ENCODE measurements at places on chromosomes 1 and 21.

- DNase-seq, result no peak
- peaks cover 13% of the 10 kb centered on the region for H3K36me3 ChIP-seq
- no peak overlapping the region for H3K27ac ChIP-seq
- no peak overlapping the region for H3K4me3 ChIP-seq
Measured at GRCh38 chr1:147636314-147636713, 34.0 kb downstream of the ACP6 start.

GRCh38 chr1:71324671-71325267 lies 243.9 kb upstream of the ZRANB2 start:
- no peaks in the 10 kb centered on the region for H3K36me3 ChIP-seq
- H3K27ac ChIP-seq, result no peak overlapping the region
- no peaks in the 10 kb centered on the region for H3K4me1 ChIP-seq
- no peak for DNase-seq

DNA sequence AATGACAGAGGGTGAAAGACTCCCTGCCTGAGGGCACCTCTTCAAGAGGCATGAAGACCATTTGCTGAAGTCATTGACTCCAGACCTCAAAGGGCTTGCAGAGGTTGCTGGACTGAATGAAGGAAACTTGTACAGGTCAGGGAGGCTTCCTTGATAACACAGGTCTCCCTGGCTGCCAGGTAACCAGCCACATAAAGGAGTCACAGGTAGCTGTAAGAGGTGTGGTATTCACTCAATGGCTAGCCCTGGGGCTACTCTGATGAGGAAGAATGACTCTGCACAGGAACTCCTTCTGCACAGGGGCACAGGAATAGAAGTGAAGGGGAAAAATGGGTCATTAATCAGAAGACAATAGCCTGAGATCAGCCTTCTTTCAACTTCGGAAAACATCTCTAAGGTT lies 187.5 kb downstream of the LMX1A start:
- peaks cover 9% of the 10 kb centered on the region for H3K4me1 ChIP-seq
- peak overlapping the region; percentile 63 for H3K27ac ChIP-seq
- peaks cover 28% of the 10 kb centered on the region for H3K27me3 ChIP-seq
- DNase-seq, result no peak

- H3K27me3 ChIP-seq, result no peaks in the 10 kb centered on the region
- DNase-seq, result no peak
- H3K36me3 ChIP-seq, result peaks cover 3% of the 10 kb centered on the region
Measured at GRCh38 chr1:162279136-162279498, 97.5 kb downstream of the SPATA46 start.

DNA sequence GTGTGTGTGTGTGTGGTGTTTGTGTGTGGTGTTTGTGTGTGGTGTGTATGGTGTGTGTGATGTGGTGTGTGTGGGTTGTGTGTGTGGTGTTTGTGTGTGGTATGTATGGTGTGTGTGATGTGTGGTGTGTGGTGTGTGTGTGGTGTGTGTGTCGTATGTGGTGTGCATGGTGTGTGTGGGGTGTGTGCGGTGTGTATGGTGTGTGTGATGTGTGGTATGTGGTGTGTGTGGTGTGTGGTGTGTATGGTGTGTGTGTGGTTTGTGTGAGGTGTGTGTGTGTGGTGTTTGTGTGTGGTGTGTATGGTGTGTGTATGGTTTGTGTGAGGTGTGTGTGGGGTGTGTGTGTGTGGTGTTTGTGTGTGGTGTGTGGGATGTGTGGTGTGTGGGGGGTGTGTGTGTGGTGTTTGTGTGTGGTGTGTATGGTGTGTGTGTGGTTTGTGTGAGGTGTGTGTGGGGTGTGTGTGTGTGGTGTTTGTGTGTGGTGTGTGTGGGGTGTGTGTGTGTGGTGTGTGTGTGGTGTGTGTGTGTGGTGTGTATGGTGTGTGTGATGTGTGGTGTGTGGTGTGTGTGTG lies 106.2 kb upstream of the ADAR start:
- no peak overlapping the region for H3K4me3 ChIP-seq
- no peaks in the 10 kb centered on the region for H3K36me3 ChIP-seq
- no peak for DNase-seq
- peaks cover 3% of the 10 kb centered on the region for H3K27me3 ChIP-seq
- H3K27ac ChIP-seq, result no peak overlapping the region

- DNase-seq, result no peak
- H3K4me1 ChIP-seq, result peaks cover 38% of the 10 kb centered on the region
- peaks cover 16% of the 10 kb centered on the region for H3K36me3 ChIP-seq
- H3K4me3 ChIP-seq, result peak overlapping the region; percentile 88
- H3K27me3 ChIP-seq, result no peaks in the 10 kb centered on the region
Measured at GRCh38 chr1:214280386-214281020, 456 bp upstream of the SMYD2 start.

DNA sequence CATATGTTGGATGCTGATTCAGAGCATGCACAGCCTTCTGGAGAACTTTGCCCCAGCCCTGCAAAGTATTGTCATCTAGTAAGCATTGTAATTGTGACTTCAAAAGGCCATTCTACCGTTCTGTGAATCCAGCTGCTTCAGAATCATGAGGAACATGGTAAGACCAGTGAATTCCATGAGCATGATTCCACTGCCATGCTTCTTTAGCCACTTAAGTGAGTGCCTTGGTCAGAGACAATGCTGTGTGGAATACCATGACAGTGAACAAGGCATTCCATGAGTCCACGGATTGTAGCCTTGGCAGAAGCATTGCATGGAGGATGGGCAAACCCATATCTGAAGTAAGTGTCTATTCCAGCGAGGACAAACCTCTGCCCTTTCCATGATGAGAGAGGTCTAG lies 123.7 kb downstream of the S1PR1 start:
- no peak for DNase-seq
- H3K27me3 ChIP-seq, result peaks cover 4% of the 10 kb centered on the region
- H3K27ac ChIP-seq, result no peak overlapping the region
- H3K4me1 ChIP-seq, result peaks cover 16% of the 10 kb centered on the region

- H3K36me3 ChIP-seq, result no peaks in the 10 kb centered on the region
- no peak for DNase-seq
- H3K27ac ChIP-seq, result no peak overlapping the region
- H3K4me3 ChIP-seq, result peak overlapping the region; percentile 53
- peaks cover 30% of the 10 kb centered on the region for H3K4me1 ChIP-seq
Measured at GRCh38 chr1:228460821-228461220, 26.4 kb upstream of the RNF187 start.

- H3K4me1 ChIP-seq, result peaks cover 12% of the 10 kb centered on the region
- H3K27me3 ChIP-seq, result peaks cover 10% of the 10 kb centered on the region
- no peak overlapping the region for H3K27ac ChIP-seq
- no peak overlapping the region for H3K4me3 ChIP-seq
- DNase-seq, result no peak
Measured at GRCh38 chr1:227795732-227796131, 19.7 kb upstream of the PRSS38 start.

GRCh38 chr1:230300322-230301301 lies 125.5 kb downstream of the PGBD5 start:
- H3K4me3 ChIP-seq, result no peak overlapping the region
- DNase-seq, result no peak
- H3K4me1 ChIP-seq, result no peaks in the 10 kb centered on the region
- H3K27ac ChIP-seq, result no peak overlapping the region
- H3K36me3 ChIP-seq, result no peaks in the 10 kb centered on the region

GRCh38 chr1:152858062-152858461 lies 1.7 kb upstream of the LCE7A start:
- no peaks in the 10 kb centered on the region for H3K27me3 ChIP-seq
- DNase-seq, result no peak
- no peak overlapping the region for H3K27ac ChIP-seq
- no peak overlapping the region for H3K4me3 ChIP-seq
- no peaks in the 10 kb centered on the region for H3K36me3 ChIP-seq

DNA sequence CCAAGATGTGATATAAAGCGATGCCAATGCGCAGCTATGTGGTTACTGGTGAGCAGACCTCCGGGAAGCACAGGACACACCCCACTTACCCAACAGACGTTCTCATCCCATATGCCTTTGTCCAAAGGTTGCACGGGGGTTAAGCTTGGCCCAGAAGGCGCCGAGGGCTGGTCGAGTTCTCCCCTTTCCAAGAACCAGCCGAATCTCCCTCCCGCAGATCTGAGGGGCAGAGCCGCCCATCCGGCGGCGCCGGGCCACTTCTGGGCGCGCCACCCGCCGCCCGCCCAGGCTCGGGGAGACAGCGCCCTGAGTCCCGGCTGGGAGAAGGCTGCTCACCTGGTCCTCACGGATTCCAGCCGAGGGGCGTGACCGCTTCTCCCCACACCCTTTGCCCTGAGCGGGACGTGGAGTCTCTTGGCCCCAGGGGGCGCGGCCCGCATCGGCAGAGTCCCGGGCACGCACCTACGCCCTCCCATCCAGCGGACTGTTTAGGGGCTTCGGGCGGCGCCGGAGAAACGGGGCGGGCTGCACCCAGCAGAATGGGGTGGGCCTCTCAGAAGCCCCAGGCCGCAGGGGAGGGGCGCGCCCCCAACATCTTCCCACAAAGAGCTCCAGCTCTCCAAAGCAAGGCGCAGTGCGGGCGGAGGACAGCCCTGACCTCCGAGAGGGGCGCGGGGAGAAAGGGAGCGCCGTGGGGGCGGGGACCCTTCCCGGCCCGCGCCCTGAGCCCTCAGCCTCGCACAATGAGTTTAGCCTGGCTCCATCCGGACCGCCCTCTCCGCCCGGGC lies 615 bp downstream of the GPR161 start:
- peaks cover 2% of the 10 kb centered on the region for H3K36me3 ChIP-seq
- H3K27me3 ChIP-seq, result peaks cover 4% of the 10 kb centered on the region
- peak overlapping the region; percentile 91 for H3K27ac ChIP-seq
- H3K4me3 ChIP-seq, result peak overlapping the region; percentile 94
- H3K4me1 ChIP-seq, result peaks cover 29% of the 10 kb centered on the region

- DNase-seq, result no peak
- no peaks in the 10 kb centered on the region for H3K36me3 ChIP-seq
- peaks cover 14% of the 10 kb centered on the region for H3K4me1 ChIP-seq
- H3K4me3 ChIP-seq, result no peak overlapping the region
Measured at GRCh38 chr1:151502859-151503780, 8.1 kb upstream of the CGN start.

DNA sequence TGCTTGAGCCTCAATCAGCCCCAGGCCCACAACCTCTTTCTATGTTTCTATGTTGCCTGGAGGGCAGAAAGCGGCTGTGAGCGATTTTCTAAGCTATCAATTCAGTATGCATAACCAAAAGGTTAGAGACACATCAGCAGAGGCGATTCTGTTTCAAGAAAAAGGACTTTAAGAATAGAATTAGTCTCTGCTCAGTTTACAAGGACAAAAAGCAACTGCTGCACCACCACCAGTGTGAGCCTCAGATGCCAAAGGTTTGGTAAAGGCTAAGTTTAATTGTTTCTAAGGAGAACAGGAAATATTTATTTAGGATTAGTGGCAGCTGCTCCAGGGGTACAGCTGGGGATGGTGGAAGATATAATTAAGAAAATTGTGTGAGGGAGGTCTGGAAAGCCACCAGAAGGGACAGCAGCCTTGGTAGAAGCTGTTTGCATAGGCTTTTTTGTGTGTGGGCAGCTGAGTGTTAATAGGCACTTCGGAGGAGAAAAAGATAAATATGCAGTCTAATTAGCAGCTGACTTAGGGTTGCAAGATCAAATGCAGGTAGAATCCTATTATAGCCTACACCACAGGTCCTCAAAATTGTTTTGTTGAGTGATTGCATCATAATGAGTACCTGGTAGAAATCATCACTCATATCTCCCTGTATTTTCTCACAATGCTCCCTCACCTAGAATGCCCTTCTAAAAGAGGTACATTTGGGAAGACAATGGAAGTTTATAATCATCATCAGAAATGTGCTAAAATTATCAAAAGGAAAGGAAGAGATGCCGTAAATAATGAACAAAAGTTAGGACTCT lies 35.8 kb downstream of the ZC3H11B start:
- peaks cover 32% of the 10 kb centered on the region for H3K4me1 ChIP-seq
- H3K4me3 ChIP-seq, result peak overlapping the region; percentile 1
- H3K27ac ChIP-seq, result no peak overlapping the region
- no peaks in the 10 kb centered on the region for H3K36me3 ChIP-seq

DNA sequence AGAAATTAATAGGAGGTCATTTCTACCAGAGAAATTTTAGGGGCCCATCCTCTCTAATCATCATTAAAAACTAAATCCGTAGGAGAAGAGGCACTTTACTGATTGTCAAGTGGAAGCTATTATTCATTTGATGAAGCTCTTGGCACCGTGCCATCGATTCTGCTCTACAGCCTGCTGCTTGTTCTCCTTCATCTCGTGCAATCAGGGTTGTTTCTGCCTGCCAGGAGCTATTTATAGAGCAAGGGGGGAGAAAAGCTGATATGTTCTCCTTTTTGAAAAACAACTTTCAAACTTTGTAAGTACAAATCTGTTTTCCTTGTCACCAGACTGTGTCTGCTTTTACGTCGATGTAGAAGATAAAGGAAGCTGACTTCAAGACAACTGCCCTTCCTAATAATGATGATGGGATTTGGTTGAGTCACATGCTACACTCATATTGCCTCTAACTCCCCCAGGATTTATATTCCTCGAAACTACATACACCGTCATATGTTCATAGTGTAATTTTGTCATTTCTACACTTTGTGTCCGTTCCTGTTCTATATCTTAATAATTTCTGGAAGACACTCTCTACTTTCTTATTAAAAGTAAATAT lies 169.6 kb upstream of the LHX8 start:
- H3K36me3 ChIP-seq, result no peaks in the 10 kb centered on the region
- no peak overlapping the region for H3K27ac ChIP-seq
- DNase-seq, result no peak
- peak overlapping the region; percentile 51 for H3K4me3 ChIP-seq

DNA sequence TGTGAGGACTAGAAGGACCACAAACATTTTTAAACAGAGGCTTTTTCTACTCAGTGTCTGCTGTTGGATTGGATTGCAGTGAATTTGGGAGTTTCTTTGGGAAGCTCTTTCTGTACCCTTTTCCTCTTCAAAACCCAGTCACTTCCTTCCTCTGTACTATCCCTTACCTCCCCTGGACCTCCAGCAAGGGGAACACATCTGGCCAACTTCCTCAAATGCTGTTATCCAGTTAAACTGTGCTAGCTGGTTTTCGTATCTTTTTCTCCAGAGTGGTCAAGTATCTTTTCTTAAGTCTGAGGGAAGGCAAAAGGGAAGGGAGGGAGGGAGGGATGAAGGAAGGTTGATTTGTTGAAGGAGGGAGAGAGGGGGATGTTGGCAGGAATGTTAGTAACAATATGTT lies 99.2 kb upstream of the TNR start:
- H3K36me3 ChIP-seq, result no peaks in the 10 kb centered on the region
- DNase-seq, result no peak
- no peak overlapping the region for H3K4me3 ChIP-seq
- peaks cover 26% of the 10 kb centered on the region for H3K4me1 ChIP-seq
- peaks cover 35% of the 10 kb centered on the region for H3K27me3 ChIP-seq

- H3K36me3 ChIP-seq, result no peaks in the 10 kb centered on the region
- no peaks in the 10 kb centered on the region for H3K27me3 ChIP-seq
- DNase-seq, result no peak
- peaks cover 17% of the 10 kb centered on the region for H3K4me1 ChIP-seq
Measured at GRCh38 chr1:224784265-224785039, 145.0 kb upstream of the DNAH14 start.

DNA sequence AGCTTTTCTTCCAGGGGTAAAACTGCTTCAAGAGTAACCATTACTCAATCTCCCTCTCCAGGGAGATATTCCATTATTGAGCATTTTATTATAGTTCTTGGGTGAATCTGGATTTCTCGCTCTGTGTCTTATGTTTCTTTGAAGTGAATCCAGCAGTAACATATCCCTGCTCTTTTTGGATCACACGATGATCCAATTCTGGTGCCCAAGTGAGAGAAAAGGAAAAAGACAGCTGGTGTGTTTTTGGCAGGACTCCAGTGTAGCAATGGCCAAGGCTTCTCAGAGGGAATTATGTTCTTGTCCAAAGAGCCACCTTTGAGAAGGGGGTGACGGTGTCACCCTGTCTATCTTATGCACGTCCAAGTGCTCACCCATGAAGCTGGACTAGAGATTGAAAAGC lies 140.3 kb upstream of the ERRFI1 start:
- H3K36me3 ChIP-seq, result peaks cover 4% of the 10 kb centered on the region
- no peak overlapping the region for H3K27ac ChIP-seq
- peak overlapping the region; percentile 6 for H3K4me3 ChIP-seq
- no peak for DNase-seq
- H3K4me1 ChIP-seq, result peaks cover 35% of the 10 kb centered on the region

Data from type B pancreatic cell (in vitro differentiated cells).